ENCODE measurements at places on chromosomes 7 and 10. TPM values are rescaled to one million over a fixed set of nuclear protein-coding genes. Genes with fewer than 3 reads are reported as not detected.

The MKI67 gene
- total RNA-seq = 1.6 TPM

The RASSF4 gene
- total RNA-seq = 10.6 TPM

The MOGAT3 gene
- total RNA-seq = not detected

The TRIM73 gene
- 1.3 TPM for total RNA-seq

The MYL10 gene
- total RNA-seq = not detected

The ADAP1 gene
- 2.3 TPM for total RNA-seq

The FMC1 gene
- total RNA-seq = 11.7 TPM

The CEP55 gene
- 0.47 TPM for total RNA-seq

The AKR1C1 gene
- total RNA-seq = 139 TPM

The TRIL gene
- total RNA-seq = 1.1 TPM

The SLC26A4 gene
- 0.68 TPM for total RNA-seq

The UFSP1 gene
- 1.2 TPM for total RNA-seq

The TEX47 gene
- not detected for total RNA-seq

The PTPRN2 gene
- total RNA-seq = 3.0 TPM

The OIT3 gene
- total RNA-seq = 0.08 TPM

The TFAM gene
- total RNA-seq = 21.0 TPM

The LRMDA gene
- total RNA-seq = 2.3 TPM

The CHST15 gene
- total RNA-seq = 13.0 TPM

The AMZ1 gene
- total RNA-seq = 0.70 TPM

The CDK14 gene
- 54.0 TPM for total RNA-seq

The AVPI1 gene
- total RNA-seq = 21.1 TPM

The HNRNPF gene
- 341 TPM for total RNA-seq

The RAMP3 gene
- not detected for total RNA-seq

The ASAH2B gene
- total RNA-seq = 1.2 TPM

The NEUROD6 gene
- total RNA-seq = not detected

The HHEX gene
- total RNA-seq = 7.7 TPM

The ABCB1 gene
- total RNA-seq = 0.75 TPM

The OR2A12 gene
- total RNA-seq = not detected

The TYSND1 gene
- 4.4 TPM for total RNA-seq

The PNLIPRP3 gene
- total RNA-seq = not detected

The VWA2 gene
- 0.08 TPM for total RNA-seq

The CALHM1 gene
- total RNA-seq = not detected

The SLK gene
- 20.7 TPM for total RNA-seq

The HABP2 gene
- total RNA-seq = not detected

The IFIT1 gene
- total RNA-seq = 27.1 TPM

The GRID2IP gene
- not detected for total RNA-seq

The SYT15 gene
- 0.59 TPM for total RNA-seq

The PRSS2 gene
- not detected for total RNA-seq

The PIK3CG gene
- total RNA-seq = not detected

The DKK1 gene
- total RNA-seq = 57.4 TPM

The MPP7 gene
- 0.23 TPM for total RNA-seq

The CDC14C gene
- not detected for total RNA-seq

The PLXDC2 gene
- 2.1 TPM for total RNA-seq

The HOXA9 gene
- not detected for total RNA-seq

The CARD11 gene
- total RNA-seq = not detected

The CYP3A7 gene
- not detected for total RNA-seq

The ACSL5 gene
- 0.30 TPM for total RNA-seq
